ENCODE measurements at places on chromosomes 2 and 18. TPM values are rescaled to one million over a fixed set of nuclear protein-coding genes. Genes with fewer than 3 reads are reported as not detected.

The LRPPRC gene
- total RNA-seq, result 70.8 TPM

The KLHL30 gene
- total RNA-seq, result 4.4 TPM

The LAPTM4A gene
- 221 TPM for total RNA-seq

The PAPOLG gene
- total RNA-seq, result 10.7 TPM

The SUPT7L gene
- total RNA-seq, result 28.1 TPM

The UBXN2A gene
- 21.7 TPM for total RNA-seq

- DNase-seq, result no peak
These were observed 69.6 kb downstream of the ZNF516 start for GRCh38 chr18:76425146-76426131.

DNA sequence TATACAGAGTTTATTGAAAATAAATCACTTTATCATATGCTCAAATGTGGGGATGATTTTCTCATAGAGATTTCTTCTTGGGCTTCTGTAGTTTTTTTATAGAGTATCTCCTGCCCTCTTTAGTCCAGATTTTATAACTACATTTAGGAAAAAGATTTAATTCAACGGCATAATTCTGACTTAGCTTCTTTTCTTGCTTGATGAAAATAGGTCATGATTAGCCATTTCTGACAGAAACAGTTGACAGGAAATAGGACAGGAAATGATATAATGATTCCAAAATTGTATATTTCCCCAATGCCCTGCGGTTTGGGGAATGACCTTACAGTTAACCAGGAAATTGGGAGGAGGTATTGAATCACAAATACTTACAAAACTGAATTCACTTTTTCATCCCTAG lies 1531.9 kb upstream of the ACVR2A start:
- DNase-seq, result no peak

DNA sequence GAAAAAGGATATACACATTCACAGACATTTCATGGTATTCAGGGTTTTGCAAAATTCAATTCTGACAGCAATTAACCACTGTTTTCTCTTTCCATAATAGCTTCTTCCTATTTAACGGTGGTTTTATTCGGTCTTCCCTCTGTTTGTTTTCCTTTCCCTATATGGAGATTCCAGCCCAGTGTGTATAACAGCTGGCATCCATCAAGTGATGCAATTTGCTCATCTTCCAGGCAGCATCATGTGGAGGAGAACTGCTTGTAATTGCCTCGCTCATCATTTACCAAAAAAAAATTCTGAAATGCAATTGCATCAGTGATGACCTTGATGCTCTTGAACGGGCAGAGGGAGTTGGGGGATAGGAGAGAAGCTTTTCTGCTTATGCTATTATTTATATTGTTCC lies 165.9 kb upstream of the PGAP1 start:
- no peak for DNase-seq

- peak; percentile 76 for DNase-seq
These were observed 117.1 kb downstream of the CAPN13 start for GRCh38 chr2:30690126-30690561.

DNA sequence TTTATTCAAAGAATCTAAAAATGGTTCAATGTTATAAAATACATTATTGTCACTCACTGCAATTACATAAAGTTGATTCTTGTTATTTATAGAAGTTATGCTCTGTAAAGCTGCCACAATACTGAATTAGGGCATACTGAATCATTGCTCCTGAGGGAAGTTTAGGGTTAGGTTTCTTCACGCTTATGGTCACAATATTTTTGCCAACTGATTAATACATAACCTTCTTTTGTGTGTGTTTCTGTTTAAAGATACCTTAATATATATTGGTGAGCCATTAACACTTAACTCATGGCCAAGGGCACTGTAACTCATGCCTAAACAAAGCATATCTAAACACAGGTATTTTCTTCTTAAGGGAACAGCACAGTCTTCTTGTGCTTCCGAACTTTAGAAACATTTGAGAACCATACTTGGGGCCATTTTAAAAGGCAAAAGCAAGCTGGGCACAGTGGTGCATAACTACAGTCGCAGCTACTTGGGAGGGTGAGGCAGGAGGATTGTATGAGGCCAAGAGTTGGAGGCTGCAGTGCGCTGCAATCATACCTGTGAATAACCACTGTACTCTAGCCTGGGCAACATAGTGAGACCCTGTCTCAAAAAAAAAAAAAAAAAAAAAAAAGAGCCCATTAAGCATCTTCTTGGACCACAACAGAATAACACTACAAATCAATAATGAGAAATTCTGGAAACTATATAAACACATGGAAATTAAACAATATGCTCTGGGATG lies 15.6 kb downstream of the DARS1 start:
- DNase-seq, result no peak

GRCh38 chr2:54456612-54457322 lies 640 bp downstream of the SPTBN1 start:
- DNase-seq, result no peak
